Activated T-cell treated with anti-CD3 and anti-CD28 coated beads, Interleukin-2, amount 50 U/mL, for 48 hours (primary cell): ENCODE measurements at places on chromosomes 7 and 10.

- DNase-seq, result no peak
Measured at GRCh38 chr10:122504610-122504950, 43.2 kb downstream of the HTRA1 start.

GRCh38 chr7:13034693-13035092 is 347.3 kb downstream of the ARL4A start:
- no peak for DNase-seq

DNA sequence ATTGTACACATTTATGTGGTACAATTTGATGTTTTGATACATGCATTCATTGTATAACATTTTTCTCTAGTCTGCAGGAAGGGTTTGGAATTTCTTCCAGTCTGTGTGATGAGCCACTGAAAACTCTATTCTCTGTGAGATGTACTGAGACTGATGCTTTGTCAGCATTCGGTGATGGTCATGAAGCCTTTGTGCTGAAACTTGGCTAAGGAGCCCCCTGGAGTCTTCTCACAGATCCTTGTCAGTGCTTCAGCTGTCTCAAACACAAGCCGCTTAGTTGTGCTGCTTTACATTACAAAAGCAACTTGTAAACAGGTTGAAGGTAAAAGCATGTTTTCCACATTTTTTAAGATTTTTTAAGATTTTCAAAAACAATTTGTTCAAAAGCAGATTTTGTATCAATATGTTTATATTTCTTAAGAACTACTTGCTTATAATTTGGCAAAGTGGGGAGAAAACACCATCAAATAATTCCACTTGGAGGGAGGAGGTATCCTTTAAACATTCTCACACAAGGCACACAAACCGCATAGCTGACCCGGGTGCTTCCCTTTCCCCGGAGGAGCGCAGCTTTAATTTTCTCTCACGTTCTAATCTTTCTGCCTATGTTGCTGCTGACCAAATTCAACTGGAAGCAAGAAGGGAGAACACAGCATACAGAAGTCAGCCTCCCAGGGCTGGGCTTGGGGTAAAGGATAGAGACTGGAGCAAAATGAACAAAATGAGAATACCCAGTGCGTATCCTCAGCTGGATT is 249.8 kb upstream of the VSTM2A start:
- no peak for DNase-seq

GRCh38 chr7:149733131-149733923 is 40.1 kb downstream of the ZNF467 start:
- no peak for DNase-seq

DNA sequence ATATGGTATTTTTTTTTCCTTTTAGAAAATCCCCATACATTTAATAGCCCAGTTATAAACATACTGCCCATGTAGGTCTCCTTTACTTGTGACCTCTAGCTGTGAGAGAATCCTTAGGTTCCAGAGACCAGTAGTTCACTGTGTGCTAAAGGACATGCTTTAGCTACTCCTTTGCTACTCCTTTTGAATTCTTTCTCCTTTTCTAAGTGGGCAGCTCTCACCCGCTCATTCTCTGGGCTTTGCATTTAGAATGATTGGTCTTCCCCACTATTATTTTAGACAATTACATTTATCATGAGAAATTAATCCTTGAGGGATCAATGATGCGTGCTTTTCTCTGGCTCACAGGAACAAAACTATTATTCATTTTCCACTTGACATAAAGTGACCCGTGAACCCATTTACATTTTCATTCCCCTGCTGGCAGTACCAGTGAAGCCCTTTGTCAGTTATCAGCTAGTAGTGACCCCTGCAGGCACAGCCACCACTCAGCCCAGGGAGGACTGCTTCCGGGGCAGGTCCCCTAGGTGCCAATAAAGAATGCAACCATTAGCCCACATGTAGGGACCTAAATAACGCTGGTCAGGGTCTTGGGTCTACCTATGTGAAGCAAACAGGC is 844.3 kb downstream of the CNTNAP2 start:
- DNase-seq, result no peak

- DNase-seq, result no peak
Measured at GRCh38 chr10:3978761-3979160, 193.8 kb upstream of the KLF6 start.

GRCh38 chr7:141442781-141443180 is 108.4 kb upstream of the AGK start:
- no peak for DNase-seq

DNA sequence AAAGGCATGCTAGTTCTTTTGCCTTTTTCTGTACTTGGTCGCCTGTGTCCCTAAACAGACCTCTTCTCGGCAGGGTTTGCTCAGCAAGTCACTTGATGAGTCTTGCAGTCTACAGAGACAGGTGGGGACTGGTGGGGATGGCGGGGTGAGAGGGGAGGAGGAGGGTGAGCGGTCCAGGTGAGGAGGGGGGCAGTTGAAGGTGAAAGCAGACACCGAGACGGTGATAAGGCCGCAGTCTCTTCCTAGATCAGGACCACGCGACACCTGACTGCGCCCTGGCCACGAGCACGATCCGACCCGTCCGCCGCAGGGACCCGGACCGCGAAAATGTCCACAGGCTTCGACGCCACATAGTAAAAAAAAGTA is 566 bp downstream of the ASNS start:
- DNase-seq, result no peak

DNA sequence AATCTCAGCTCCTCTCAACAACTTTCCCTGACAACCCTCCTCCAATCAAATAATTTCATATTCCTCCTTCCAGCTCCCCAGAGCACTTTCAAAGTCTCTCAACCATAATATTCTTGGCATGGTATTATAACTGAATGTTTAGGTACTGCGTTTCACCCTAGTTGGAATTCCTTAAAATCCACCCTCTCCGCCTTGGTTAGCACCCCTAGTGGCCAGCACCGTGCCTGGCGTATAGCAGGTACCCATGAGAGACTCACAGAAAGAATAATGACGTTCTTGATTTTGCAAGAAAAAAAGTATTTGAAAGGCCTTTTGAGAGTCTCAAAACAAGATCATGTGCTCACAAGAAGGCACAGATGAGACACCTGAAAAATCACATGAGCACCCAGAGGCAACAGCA is 50.9 kb downstream of the GLI3 start:
- DNase-seq, result no peak

DNA sequence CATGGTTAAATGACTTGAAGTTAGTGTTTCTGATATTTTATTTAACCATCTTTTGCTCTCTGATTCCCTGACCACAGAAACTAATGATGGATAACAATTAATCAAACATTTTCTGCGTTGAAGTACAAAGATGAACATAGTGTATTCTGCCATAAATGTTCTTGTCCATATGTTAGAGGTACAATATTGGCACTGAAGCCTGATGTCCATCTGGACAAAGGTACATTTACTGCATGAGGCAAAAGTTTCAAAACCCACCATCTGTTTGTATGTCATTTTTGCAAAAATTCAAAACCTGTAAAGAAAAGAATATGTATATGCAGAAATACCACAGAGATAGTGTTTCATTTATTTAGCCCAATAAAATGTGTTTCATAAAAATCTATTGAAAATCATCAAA is 861.5 kb downstream of the ANKRD7 start:
- DNase-seq, result no peak

DNA sequence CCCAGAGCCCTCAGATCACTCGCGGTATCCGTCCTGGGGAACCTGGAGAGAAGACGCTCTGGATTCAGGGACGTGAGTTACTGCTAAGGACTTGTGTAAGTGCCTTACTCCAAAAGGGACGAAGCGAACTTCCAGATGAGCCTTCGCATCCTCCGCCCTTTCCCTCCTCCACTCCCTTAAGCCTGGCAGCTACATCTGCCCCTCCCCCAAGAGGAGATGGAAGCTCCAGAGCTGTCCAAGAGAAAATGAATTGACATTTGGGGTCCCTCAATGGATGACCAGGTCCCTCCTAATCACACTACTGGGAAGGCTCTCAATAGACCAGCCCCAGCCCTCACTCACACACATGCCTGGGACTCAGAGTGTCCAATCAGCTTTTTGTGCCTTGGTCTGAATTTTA is 31.3 kb upstream of the GDF10 start:
- peak; percentile 11 for DNase-seq

GRCh38 chr10:86350897-86351296 is 15.7 kb downstream of the GRID1 start:
- no peak for DNase-seq

GRCh38 chr7:12685550-12685949 is 1.9 kb upstream of the ARL4A start:
- DNase-seq, result peak; percentile 31

DNA sequence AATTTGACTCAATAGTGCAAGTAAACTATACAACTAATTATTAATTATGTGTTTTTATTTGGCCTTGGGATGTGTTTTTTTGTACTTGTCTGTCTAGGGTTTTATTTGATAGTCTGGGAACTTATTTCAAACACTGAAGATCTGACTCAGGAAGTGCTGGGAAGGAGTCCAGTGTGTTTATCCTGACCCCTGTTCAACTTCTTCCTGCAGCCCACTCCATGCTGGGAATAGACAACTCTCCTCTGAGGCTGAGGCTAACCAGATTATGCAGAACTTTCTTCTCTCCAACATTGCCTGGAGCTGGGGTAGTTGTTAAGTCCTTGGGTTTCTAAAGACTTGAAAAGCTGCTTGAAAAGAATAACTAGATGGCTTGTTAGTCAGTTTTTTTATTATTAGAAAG is 6.9 kb downstream of the CISD1 start:
- DNase-seq, result no peak

GRCh38 chr10:21020545-21020944 is 123.4 kb upstream of the NEBL start:
- DNase-seq, result peak; percentile 43

DNA sequence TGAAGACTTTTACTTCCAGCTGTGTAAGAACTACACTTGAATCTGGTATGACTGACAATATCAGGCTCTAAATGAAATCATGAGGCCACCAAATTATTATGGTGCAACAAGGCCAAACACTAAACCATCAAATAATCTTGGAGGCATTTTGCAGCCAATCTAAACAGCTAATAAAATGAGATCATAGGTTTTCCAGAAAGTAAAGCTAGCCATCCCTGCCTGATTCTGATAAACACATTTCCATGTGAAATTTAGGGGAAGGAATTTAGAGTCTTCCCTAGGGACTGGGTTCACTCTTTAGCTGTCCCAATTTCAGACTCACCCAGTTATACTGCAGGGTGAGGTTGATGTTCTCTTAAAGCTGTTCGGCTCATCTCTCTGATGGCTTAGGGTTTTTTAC is 190.3 kb upstream of the TMEM196 start:
- DNase-seq, result no peak

DNA sequence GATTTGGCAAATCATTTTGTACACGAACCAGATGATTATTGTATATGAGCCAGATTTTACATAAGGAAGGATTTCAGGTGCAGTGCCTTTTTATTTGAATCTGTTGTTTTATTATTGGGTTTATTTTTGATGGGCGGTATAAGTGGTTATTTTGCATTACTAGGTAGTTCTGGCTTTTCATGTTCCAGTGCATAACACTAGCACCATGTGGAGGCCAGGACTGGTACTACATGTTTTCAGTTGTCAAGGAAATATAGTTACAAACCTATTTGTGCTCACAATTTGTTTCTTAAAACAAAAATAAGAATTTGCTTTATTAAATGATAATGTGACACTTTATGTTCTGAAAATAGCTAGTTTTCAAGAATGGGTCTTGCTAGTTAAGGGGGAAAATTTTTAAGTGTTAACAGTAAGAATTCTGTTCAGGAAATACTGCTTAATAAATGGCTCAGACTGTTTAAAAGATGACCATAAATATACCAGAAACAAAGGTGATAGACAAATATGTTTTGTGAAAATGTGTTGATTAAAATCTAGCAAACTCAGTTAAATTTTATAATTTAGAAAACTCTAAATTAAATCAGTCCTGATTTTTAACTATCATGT is 7.1 kb upstream of the SEMA3E start:
- DNase-seq, result no peak

- DNase-seq, result no peak
Measured at GRCh38 chr7:107622429-107622828, 38.2 kb upstream of the SLC26A4 start.

GRCh38 chr10:131511391-131511790 is 199.9 kb upstream of the TCERG1L start:
- DNase-seq, result no peak

- DNase-seq, result no peak
Measured at GRCh38 chr10:124157271-124157681, 63.9 kb upstream of the CHST15 start.
